ENCODE measurements at places on chromosomes 5 and 9.

- DNase-seq = no peak
These were observed 18.3 kb downstream of the FBXW5 start for GRCh38 chr9:136926154-136926704.

DNA sequence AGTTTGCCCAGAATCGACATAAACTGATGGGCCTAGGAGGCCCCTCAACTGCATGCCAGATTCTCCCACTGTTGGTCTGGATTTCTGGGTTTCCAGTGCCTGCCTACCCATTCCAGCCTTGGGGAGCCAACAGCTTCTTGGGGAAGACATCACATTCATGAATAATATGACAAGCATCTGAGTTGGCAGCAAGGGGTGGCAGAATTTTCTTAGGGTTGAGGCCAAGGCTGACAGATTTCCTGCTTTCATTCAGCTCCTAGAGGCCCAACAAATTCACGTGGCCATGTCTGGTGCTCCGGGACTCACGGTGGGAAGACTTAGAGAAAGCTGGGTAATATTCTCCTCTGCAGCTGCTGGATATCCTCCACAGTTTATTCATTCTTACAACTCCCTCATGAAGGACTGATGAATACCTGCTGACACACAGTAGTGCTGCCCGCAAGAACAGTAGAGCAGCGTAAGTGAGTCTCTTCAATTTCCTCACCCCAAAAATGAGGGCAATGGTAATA lies 305.0 kb upstream of the TNC start:
- peak; percentile 38 for DNase-seq

DNA sequence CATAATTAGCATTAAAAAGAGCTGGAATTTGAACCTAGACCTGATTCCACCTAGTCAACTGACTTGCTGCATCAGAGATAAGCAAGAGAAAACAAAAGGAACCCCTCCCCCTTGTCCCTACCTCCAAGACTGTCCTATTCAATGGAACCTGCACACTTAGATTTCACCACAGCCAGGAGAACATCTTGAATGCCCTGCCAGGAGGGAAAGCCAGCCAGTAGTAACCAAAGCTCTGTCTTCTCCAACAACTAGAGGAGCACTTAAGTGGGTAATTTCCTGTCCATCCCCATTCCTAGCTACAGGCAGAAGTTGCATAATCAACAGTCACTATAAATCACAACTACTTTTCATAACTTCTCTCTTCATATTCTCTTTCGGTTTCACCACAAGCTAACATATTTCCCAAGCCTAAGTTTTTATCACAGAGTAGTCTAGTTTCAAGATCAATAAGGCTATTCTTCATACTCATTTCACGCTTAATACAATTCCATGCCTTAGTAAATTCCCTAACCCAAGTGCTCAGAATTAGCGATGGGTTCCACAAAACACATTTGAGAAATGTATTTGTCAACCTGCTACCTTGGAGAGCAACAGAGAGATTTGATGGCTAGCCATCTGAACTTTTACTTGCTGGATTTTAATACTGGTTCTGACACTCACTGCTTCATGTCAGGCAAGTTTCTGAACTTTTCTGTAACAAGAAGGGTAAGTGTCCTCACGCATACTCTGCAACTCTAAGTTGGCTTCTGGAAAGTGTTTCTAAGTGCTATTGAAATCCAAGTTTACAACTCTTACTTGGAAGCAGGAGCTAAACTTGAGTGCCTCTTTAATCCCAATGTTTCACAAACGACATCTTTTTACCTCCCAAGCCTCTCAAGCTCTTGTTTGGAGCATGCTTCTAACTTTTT lies 2.0 kb downstream of the DENND1A start:
- peak; percentile 83 for DNase-seq

- peak; percentile 73 for DNase-seq
These were observed 500.4 kb upstream of the PAPPA start for GRCh38 chr9:115653171-115653606.

DNA sequence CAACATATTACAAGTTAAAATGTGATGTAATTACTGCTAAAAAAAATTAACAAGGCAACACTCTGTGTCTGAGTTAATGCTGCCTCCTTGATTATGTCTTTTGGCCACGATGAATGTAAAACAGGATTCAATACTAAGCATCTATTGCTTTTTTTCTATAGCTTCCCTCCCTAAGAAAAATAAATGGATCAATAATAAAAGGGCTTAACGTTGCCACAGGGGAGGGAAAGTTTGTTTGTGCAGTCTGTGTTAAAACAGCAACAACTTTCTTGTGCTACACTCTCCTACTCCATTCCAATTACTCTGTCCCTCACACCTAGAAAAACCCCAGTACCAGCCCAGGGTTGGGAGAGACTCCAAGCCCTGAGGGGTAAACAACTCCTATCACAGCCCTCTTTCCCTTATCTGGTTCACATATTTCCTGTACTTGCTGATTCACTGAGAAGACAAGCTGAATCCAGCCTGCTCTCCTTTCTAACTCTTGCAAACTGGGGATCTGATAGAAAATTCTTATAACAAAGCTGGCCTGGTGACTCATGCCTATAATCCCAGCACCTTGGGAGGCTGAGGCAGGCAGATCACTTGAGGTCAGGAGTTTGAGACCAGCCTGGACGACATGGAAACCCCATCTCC lies 44.8 kb downstream of the PTPN3 start:
- DNase-seq = peak; percentile 4

- peak; percentile 80 for DNase-seq
These were observed 52.9 kb downstream of the MYO10 start for GRCh38 chr5:16883176-16883575.

DNA sequence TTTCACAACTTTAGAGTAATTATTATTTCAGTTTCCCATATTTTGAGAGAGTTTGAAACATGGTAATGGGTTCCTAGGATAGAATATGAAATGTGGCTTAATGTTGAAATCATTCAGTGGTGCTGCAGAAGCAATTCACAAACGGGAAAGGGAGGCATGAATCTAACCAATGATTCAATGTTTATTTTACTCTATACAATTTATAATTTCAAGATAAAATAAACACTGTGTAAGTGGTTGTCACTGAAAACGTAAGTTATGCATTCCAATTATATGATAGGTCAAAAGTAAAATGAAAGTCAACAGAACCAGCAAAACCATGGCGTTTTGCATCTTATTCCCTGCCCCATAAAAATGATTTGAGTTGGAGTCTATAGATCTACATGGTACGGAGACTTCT lies 1207.1 kb upstream of the CDH18 start:
- DNase-seq = no peak

DNA sequence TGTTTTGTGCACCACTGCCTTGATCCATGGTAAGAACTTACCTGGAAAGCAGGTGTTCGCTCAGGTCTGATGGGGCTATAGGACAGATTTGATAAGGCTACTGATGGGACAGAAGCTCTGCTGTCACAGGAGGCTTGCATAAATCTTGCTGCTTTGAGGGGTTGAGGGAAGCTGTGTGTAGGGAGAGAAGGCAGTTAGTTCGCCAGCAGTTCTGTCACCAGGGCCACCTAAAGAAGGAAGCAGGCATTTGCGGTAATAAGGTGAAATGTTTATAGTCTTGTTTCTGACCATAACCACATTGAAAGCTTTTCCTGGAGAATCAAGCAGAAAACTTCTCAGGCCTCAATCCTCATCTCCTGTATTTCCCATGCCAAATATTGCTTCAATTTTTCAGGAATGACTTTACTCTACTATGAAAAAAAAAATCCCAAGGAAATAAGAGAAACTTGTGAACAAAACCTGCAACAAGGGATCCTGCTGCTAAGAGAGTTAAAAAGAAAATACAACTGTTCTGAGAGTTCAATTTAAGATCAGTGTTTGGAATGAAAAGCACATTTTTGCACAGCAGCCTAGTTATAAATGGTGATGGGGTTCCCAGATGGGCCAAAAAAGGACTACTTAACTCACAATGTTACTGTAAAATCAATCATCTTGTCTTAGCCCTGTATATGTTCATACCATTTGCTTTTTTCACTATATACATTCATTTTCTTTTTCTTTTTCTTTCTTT lies 122.0 kb upstream of the RANBP3L start:
- DNase-seq = no peak

- DNase-seq = no peak
These were observed 3.1 kb downstream of the TMEM252 start for GRCh38 chr9:68537616-68537880.

DNA sequence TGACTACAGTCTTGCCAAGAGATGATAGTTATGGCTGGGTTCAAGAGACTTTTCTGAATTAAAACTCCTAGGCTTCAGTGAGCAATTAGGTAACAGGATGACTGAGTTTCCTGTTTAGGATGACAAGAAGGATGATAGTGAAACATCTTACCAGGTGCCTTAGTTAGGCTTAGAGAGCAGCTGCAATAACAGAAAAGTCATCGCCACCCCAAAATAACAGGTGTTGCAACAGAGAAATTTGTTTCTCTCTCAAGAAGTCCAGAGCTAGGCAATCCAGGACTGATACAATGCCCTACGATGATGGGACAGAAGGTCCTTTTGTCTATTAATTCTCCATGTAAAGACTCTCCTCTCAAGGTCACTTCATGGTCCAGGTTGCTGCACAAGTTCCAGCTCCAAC lies 361.8 kb downstream of the CAAP1 start:
- no peak for DNase-seq

DNA sequence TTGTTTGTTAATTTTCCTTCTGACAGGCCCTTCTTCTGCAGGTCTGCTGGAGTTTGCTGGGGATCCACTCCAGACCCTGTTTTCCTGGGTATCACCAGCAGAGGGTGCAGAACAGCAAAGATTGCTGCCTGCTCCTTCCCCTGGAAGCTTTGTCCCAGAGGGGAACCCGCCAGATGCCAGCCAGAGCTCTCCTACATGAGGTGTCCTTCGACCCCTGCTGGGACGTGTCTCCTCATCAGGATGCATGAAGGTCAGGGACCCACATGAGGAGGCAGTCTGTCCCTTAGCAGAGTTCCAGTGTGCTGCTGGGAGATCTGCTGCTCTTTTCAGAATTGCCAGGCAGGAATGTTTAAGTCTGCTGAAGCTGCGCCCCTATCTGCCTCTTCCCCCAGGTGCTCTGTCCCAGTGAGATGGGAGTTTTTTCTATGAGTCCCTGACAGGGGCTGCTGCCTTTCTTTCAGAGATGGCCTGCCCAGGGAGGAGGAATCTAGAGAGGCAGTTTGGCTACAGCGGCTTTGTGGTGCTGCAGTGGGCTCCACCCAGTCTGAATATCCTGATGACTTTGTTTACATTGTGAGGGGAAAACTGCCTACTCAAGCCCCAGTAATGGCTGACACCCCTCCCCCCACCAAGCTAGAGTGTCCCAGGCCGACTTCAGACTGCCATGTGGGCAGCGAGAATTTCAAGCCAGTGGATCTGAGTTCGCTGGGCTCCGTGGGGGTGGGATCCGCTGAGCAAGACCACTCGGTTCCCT lies 772.0 kb upstream of the FAM174A start:
- DNase-seq = no peak

DNA sequence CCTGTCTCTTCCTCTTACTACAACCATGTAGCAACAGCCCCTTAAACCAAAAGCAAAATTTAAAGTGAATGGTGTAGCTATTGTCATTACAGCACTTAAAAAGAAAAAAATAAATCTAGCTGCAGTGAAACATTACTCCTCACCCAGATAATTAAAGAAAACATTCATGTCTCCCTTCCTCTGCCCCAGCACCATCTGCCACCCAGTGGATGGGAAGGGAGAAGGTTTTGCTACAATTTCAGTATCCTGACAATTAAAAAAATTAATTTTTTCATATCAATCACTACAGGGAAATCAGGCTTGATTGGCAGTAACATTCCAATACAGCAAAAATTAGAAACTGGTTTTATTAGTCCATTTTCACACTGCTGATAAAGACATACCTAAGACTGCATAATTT lies 147.4 kb upstream of the PUM3 start:
- DNase-seq = no peak

GRCh38 chr9:21883642-21884041 lies 81.2 kb downstream of the MTAP start:
- no peak for DNase-seq

GRCh38 chr5:157607371-157608161 lies 32.0 kb upstream of the ADAM19 start:
- peak; percentile 62 for DNase-seq

- DNase-seq = no peak
These were observed 649.1 kb downstream of the BNC2 start for GRCh38 chr9:16221366-16221765.

GRCh38 chr5:154316223-154316935 lies 125.8 kb downstream of the GALNT10 start:
- no peak for DNase-seq

DNA sequence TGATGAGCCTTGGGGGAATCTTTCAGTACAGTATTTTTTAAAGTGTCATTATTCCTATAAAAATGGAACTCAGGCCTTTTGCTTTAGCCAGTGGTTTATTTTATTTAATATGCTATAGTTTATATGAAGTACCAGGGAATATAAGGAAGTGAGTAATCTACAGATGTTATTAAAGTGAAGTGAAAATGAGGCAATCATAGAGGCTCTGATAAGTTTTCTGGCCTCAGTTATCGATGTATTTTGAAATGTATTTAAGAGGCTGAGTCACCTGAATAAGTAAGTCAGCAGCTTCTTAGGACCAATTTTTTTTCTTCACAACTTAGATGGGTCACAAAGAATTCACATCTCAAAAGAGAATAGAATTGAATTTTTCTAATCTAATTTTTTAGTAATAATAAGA lies 829.0 kb downstream of the DNAH5 start:
- no peak for DNase-seq

GRCh38 chr9:109894921-109895758 lies 115.1 kb downstream of the PALM2AKAP2 start:
- peak; percentile 62 for DNase-seq

- peak; percentile 47 for DNase-seq
These were observed 112.5 kb downstream of the HAPLN1 start for GRCh38 chr5:83608122-83608521.

- no peak for DNase-seq
These were observed 66.4 kb upstream of the MARCHF11 start for GRCh38 chr5:16245956-16246355.

- DNase-seq = no peak
These were observed 11.9 kb downstream of the FAM240B start for GRCh38 chr9:38707885-38708637.

DNA sequence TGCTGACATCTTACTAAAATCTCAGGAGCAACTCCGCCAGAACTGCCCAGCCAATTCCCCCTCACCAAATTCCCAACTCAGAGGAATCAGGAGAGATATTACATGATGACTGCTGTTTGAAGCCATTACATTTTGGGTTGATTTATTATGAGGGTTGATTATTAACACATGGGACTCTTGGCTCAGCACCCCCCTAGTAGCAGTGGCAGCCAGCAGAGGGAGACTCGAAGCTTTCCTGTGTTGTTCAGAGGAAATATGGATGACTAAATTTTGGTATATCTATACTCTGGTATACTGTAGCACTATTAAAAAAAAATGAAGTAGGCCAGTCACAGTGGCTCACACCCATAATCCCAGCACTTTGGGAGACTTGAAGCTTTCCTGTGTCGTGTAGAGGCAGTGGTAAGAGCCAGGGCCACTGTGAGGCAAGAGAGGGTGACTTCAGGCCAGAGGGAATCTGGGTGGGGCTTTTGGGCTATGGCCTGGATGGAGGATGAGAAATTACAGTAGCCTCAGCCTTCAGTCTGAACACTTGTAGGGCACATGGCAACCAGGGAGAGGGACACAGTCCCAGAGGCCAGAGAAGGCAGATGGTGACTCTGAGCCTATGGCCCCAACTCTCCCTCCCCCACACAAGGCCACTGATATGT lies 111.4 kb downstream of the LHX2 start:
- peak; percentile 66 for DNase-seq

Measured in AG10803 (cell line).